ENCODE measurements at places on chromosomes 3 and 15. TPM values are rescaled to one million over a fixed set of nuclear protein-coding genes. Genes with fewer than 3 reads are reported as not detected.

DNA sequence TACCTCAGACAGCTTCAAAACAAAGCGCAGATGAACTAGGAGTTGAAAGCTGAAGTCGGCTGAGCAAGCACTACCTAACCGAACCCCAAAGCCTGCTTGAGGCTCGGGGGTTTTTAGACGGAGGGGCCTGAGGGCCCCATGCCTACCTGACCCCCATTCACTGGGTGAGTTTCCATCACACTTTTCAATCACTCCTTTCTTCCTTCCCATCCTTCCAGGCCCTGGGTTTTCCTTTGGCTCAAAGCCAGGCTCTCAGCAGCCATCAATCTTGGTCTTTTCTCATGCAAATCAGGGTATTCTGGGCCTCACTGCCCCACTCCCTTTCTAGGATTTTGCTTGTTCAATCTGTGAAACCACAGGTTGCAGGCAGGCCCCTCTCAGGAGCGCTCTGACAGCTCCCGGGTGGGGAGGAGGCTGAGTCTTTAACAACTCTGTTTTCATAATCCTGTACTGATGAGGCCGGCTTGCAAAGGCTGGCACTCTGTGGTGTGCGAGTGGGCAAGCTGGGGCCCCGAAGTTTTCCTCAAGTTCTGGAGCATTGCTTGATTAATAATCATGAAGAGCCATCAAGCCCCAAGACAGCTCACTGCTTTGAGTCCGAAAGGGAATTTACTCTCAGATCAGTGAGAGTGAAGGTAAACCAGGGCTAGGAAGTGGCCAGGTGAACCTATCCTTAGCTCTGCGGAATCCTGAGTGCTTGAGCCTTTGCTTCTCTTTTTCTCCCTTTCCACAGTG lies 97.6 kb downstream of the FRMD4B start:
- DNase-seq = peak; percentile 69
- no peaks in the 10 kb centered on the region for H3K36me3 ChIP-seq
- H3K4me3 ChIP-seq = no peak overlapping the region
- H3K4me1 ChIP-seq = peaks cover 20% of the 10 kb centered on the region
- peak overlapping the region; percentile 71 for H3K27ac ChIP-seq
- no peaks in the 10 kb centered on the region for H3K27me3 ChIP-seq

- no peak overlapping the region for H3K27ac ChIP-seq
- no peak overlapping the region for H3K4me3 ChIP-seq
- peaks cover 15% of the 10 kb centered on the region for H3K36me3 ChIP-seq
- DNase-seq = no peak
- H3K27me3 ChIP-seq = no peaks in the 10 kb centered on the region
These were observed 66.6 kb downstream of the IGF1R start for GRCh38 chr15:98714922-98715321.

DNA sequence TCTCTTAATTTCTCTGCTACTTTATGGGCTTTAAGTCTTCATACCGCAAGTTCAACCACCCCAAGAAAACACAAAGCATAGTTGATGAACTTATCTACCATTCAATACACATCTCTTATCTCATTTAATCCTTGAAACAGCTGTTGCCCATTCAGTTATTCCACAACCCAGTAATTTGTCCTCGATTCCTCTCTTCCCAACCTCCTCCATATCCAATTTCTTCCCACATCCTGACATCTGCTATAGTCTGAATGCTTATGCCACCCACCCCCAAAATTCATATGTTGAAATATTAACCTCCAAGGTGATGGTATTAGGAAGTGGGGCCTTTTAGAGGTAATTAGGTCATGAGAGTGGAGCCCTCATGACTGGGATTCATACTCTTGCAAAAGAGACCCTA lies 345.4 kb downstream of the ERC2 start:
- H3K27ac ChIP-seq = no peak overlapping the region
- H3K27me3 ChIP-seq = no peaks in the 10 kb centered on the region
- no peaks in the 10 kb centered on the region for H3K4me1 ChIP-seq
- H3K36me3 ChIP-seq = no peaks in the 10 kb centered on the region
- no peak for DNase-seq

DNA sequence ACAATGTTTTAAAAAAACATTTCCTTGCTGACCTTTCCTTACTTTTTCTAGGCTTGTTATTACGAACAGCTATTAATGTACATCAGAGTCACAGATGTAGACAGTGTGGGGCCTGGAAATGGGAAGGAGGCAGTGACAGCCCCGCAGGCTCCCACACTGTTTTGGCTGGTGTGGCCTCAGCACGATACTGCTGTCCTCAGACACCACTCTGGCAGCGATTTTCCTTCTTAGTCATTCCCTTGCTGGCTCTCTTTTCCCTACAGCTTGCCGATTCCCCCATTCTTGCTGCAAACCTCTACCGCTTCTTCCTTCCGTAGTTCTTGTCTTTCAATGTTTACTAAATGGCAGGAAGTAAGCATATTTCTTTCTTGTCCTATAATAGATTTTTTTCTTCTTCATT lies 113.1 kb downstream of the ABI3BP start:
- H3K4me1 ChIP-seq = no peaks in the 10 kb centered on the region
- H3K4me3 ChIP-seq = no peak overlapping the region
- H3K36me3 ChIP-seq = no peaks in the 10 kb centered on the region
- no peak overlapping the region for H3K27ac ChIP-seq

- H3K4me1 ChIP-seq = no peaks in the 10 kb centered on the region
- DNase-seq = no peak
- no peak overlapping the region for H3K4me3 ChIP-seq
These were observed 81.4 kb downstream of the TM4SF4 start for GRCh38 chr3:149555927-149556326.

DNA sequence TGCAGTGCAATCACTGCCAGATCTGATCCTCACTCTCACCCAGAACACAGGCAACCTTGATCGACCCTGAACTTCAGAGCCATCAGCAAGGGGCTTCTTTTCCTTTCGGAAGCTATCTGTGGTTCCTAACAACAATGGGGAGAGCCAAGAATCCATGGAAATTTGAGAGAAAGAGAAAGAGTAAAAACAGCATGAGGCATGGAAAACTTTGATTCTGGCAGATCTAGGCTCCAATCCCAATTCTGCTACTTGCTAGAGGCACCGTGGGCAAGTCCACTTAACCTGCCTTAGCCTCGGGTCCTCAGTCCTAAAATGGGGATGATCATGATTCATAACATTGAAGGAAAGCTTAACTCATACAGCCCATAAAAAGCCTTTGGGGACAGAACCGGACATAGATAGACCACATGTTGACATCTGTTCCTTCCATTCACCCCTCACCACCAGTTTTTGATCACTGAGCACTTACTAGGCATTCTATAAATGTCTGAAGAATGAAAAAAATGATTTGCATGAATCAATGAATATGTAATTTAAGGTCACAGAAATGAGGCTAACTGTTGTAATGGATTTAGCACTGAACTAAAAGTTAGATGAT lies 605.7 kb upstream of the CFAP20DC start:
- no peak overlapping the region for H3K4me3 ChIP-seq
- H3K27ac ChIP-seq = no peak overlapping the region
- no peaks in the 10 kb centered on the region for H3K36me3 ChIP-seq
- DNase-seq = no peak
- no peaks in the 10 kb centered on the region for H3K27me3 ChIP-seq

DNA sequence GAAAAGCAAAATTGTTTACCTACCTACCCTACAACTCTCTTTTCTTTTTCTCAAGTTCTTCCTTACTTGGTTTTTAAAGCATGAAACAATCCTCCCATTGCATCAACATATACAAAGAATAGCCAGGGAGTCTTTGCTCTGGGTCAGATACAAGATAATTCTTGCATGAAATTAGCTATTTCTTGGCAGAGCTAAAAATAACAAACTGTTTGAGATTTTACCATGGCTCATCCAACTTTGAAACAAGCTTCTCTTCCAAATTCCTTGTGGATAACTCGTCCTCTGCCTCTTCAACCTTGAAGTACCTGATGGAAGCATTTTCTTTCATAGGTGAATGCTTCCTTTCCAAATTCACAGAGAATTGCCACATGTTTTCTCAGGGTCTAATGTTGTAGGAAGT lies 9.2 kb upstream of the CBLB start:
- DNase-seq = no peak
- peak overlapping the region; percentile 82 for H3K27ac ChIP-seq
- H3K27me3 ChIP-seq = no peaks in the 10 kb centered on the region

DNA sequence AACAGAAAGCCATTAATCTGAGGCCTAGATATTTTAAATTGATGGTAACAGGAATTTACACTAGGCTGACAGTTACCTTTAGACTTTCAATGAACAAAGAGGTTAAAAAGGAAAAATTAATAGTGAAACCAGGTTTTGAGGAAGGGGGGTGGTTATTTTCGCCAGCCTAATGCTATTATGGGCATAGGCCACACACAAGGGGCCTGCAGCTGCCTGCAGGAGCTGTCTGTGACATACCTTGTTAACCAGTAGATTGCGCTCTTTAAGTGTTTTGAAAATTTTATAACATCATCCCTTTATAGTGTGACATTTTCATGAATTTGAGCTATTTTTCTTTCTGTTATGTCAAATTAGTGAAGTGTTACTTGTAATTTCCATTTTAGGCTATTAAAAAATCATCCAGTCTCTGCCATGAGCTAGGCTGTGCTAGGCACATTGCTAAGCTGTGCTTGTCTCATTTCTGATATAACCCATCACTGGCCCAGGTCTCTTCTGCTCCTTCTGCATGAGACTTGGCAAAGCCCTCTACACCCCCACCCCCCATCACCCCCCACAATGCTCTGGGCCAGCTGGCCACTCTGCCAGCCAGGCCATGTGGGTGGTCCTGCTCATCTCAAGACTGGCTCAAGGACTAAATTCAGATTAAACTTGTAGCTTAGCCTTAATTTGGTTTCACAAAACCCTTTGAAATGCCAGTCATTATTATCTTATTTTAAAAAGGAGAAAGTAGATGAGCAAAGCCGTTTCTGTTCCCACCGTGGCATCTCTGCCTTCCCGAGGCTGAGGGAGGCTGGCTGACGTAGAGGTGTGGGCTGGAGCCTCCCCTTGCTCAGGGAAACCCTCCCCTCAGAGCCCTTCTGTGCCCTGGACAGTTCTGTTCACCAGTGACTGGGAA lies 48.4 kb upstream of the SEC22A start:
- no peaks in the 10 kb centered on the region for H3K4me1 ChIP-seq
- H3K4me3 ChIP-seq = no peak overlapping the region
- no peaks in the 10 kb centered on the region for H3K27me3 ChIP-seq
- no peak for DNase-seq

GRCh38 chr15:63232405-63232804 lies 43.0 kb downstream of the RAB8B start:
- peaks cover 70% of the 10 kb centered on the region for H3K4me1 ChIP-seq
- H3K27me3 ChIP-seq = no peaks in the 10 kb centered on the region
- H3K36me3 ChIP-seq = peaks cover 56% of the 10 kb centered on the region
- H3K4me3 ChIP-seq = peak overlapping the region; percentile 40
- DNase-seq = no peak
- peak overlapping the region; percentile 90 for H3K27ac ChIP-seq

GRCh38 chr3:62602129-62602770 lies 228.9 kb upstream of the FEZF2 start:
- H3K4me3 ChIP-seq = no peak overlapping the region
- H3K4me1 ChIP-seq = no peaks in the 10 kb centered on the region
- H3K27ac ChIP-seq = no peak overlapping the region
- DNase-seq = no peak
- H3K36me3 ChIP-seq = no peaks in the 10 kb centered on the region

DNA sequence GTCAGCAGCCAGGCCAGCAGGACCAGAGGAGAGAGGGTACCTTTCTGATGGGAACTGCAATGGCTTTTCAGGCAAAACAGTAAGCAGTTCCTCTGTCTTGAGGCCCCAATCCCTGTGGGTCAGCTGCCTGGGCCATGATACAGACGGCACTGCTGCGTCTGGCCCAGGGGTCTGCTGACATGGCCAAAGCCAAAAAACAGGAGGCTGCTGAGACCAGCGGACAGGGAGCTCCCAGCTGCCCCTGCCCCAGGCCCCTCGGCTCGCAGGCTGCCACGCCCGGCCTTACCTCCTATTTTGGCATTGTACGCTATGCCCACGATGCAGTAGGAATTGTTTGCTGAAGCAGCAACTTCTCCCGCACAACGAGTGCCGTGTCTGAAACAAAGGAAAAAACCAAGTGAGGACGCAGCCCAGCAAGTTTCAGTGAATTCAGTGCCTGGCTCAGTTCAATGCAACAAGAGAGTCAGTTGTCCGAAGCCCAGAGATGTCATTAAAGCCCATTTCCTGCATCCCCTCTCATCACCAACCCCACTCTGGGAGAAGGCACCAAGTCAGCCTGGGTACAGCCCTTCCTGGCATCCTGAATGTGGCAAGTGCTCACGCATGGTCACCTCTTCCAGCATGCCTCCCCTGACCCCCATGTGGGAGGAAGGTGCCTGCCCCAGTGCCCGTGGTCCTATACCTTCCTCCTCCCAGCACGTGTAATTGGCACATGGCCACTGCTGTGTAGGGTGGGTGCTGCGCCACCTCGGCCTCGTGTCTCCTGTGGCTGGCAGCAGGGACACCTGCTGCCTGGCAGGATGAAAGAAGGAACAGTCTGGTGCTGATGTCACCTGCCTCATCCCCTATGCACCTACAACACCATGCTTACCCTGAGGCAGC lies 61.7 kb downstream of the PCSK6 start:
- DNase-seq = no peak
- H3K27ac ChIP-seq = no peak overlapping the region
- H3K4me1 ChIP-seq = no peaks in the 10 kb centered on the region
- H3K36me3 ChIP-seq = no peaks in the 10 kb centered on the region
- H3K27me3 ChIP-seq = peaks cover 2% of the 10 kb centered on the region
- no peak overlapping the region for H3K4me3 ChIP-seq

- no peak overlapping the region for H3K4me3 ChIP-seq
- no peak for DNase-seq
- H3K27me3 ChIP-seq = peaks cover 3% of the 10 kb centered on the region
- H3K27ac ChIP-seq = no peak overlapping the region
- no peaks in the 10 kb centered on the region for H3K4me1 ChIP-seq
These were observed 52.7 kb downstream of the RBMS3 start for GRCh38 chr3:29333576-29333975.

- no peak overlapping the region for H3K4me3 ChIP-seq
- H3K36me3 ChIP-seq = no peaks in the 10 kb centered on the region
- H3K27ac ChIP-seq = no peak overlapping the region
These were observed 151.4 kb downstream of the CHDH start for GRCh38 chr3:53694666-53695323.

GRCh38 chr3:139811331-139811730 lies 123.7 kb upstream of the CLSTN2 start:
- H3K4me1 ChIP-seq = no peaks in the 10 kb centered on the region
- H3K36me3 ChIP-seq = no peaks in the 10 kb centered on the region
- H3K4me3 ChIP-seq = no peak overlapping the region
- H3K27ac ChIP-seq = no peak overlapping the region
- no peaks in the 10 kb centered on the region for H3K27me3 ChIP-seq

- no peak overlapping the region for H3K27ac ChIP-seq
- no peak overlapping the region for H3K4me3 ChIP-seq
These were observed 128.3 kb upstream of the RGMA start for GRCh38 chr15:93217343-93217742.

- DNase-seq = no peak
- no peak overlapping the region for H3K27ac ChIP-seq
- H3K36me3 ChIP-seq = no peaks in the 10 kb centered on the region
- H3K4me3 ChIP-seq = no peak overlapping the region
- H3K27me3 ChIP-seq = peaks cover 1% of the 10 kb centered on the region
These were observed 9.1 kb upstream of the HHATL start for GRCh38 chr3:42711491-42712343.

SLC35G2 gene
- 3.0 TPM for total RNA-seq

ROPN1B gene
- not detected for total RNA-seq

SOX14 gene
- total RNA-seq = not detected

PDZRN3 gene
- not detected for total RNA-seq

NUSAP1 gene
- 163 TPM for total RNA-seq

TTLL13 gene
- 0.20 TPM for total RNA-seq

GOLGA8J gene
- total RNA-seq = not detected

USP50 gene
- total RNA-seq = not detected

XXYLT1 gene
- 9.6 TPM for total RNA-seq

DNAJA4 gene
- 38.1 TPM for total RNA-seq

GOLGA6C gene
- total RNA-seq = not detected

CD80 gene
- 10.2 TPM for total RNA-seq

LRRC31 gene
- not detected for total RNA-seq

CLSTN2 gene
- total RNA-seq = not detected
